ENCODE measurements at places on chromosomes 16 and 17.

DNA sequence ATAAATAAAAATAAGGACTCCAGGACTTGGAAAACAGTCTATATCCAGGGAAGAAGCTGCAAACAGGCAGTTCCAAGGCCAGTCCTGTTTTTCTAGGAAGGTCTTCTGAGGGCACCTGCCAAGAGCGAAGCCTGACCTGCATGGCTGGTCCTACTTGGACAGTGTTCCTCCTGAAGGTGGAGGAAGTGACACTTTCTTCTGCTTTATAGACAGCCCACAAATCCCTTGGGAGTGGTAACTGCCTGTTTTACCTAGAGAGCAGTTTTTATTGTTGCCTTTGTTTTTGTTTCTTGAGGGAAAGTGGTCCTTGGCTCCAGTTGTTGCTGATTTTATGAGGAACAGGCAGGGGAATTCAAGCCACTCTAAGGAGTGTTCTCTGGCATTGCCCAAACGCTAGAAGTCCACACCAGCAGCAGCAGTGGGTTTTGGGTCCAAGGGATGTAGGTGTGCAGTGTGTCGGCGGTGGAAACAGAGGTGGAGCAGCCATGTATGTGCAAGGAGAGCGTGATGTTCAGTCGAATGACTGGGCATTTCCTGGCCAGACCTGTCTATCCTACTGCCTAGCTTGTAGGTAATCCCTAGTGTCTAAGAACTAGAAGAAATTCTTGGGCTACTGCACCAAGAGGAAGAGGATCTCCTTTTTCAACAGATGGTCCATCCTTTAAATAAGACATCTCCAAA, 35.3 kb downstream of the LDHD start:
- DNase-seq = no peak

DNA sequence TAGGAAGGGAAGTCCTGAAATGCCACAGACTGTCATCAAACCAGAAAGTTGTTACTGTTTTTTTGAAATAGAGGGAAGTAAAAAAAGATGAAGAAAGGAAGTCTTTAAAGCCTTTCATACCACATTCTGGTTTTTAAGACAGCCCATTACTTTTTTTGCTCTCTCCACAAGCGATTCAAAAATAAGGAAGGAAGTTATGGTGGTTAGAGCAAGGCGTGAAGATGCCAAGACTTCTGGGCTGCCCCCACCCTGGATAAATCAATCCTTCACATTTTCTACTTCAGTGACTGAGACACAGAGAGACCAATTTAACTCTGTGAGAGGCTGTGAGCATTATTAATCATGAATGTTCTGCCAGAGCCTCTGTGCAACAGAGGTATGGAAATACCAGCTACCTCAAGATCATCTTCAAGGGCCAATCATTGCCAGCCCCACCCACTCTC, 82.3 kb upstream of the BCAR1 start:
- peak; percentile 2 for DNase-seq

- no peak for DNase-seq
Observed at GRCh38 chr17:19579192-19579761, 45.6 kb downstream of the SLC47A1 start.

GRCh38 chr17:75619506-75620431, 13.5 kb upstream of the SMIM5 start:
- no peak for DNase-seq

GRCh38 chr16:70482624-70483023, 28.2 kb downstream of the FCSK start:
- no peak for DNase-seq

- DNase-seq = no peak
Observed at GRCh38 chr16:35363510-35363909, 1904.1 kb downstream of the TP53TG3F start.

DNA sequence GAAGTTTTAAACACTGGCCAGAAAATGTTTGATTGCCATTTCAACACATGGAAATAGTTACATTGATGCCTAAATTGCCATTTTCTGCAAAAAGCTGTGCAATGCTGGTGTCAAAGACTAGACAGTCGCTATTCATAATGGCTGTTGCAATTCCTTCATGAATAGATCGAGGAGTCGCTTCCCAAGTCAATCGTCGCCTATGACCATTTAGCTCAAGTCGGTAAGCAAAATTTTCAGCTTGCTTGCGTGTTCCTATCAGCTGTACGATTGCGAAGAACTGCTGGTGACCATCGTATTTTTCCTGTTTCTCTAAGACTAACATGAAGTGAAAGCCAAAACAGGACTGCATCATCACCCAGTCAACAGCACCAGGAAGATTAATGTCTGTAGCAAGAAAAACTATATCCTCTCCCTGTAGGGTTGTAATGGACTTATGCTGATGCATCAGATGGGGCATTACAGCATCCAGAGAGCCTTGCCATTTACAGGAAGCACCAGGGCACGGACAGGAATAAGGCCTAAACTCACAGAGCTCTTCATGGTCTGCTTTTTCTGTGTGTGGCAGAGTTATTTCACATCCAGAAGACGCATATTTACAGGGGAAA, 23.6 kb downstream of the SIAH1 start:
- DNase-seq = no peak

DNA sequence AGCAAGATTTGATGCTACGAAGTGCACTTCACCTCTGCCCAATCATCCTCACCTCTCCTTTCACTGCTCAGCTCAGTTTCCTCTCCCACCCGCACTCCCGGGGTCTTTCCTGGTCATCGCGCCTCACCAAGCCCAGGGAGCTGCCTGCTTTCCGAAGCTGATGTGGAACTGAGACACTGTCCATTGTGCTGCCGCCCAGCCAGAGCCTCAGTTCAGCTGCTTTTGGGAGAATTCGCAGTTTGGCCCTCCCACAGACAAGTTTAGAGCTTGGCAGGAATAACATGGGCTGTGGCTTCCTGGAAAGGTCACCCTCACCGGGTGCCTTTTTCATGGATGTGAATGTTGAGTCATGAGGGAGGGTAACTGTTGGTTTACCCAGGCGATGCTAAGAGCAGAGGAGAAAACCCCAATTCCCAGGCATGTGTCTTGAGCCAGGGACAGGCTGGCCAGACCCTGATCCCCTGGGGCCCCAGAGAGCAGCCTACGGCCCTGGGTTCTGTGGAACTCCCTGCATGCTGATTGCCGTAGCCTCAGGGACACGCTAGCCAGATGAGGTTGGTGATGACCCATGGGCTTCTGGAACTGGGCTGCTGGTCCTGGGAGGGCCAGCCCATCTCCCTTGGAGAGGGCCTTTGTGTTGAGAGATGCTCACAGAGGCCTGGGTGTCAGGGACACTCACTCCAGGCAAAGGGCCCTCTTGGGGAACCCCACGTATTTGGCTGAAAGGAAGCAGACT, 1687.5 kb downstream of the TP53TG3F start:
- DNase-seq = no peak

- DNase-seq = no peak
Observed at GRCh38 chr17:67441052-67441895, 64.2 kb downstream of the PITPNC1 start.
